ENCODE measurements at places on chromosomes 12 and 14.

DNA sequence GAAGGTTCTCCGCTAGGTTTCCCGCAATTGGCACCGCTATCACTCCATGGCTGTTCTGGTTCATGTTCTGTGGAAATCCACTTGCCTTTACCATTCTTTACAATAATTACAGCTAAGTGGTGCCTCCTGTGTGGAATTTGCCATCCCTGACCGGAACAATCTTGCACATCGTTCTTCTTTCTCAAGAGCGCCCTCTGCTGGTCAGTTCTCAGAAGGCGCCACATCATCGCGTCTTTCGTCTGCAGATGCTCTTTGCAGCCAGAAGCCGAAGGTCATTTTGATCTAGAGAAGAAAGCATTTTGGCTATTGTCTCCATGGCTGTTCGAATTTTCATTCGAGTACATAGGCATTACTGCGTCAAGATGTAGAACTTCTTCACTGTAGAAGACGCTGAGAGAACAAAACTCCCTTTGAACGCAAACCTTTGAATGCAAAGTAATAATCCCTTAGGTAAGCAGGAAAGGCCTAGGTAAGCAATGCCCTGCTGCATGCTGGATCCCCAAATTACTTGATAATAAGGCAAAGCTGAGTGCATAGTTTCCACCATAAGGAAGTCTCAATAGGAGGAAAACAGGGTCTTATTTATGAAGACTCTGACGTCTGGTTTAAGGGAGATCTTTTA is 10.1 kb upstream of the RTRAF start:
- H3K27me3 ChIP-seq, result no peaks in the 10 kb centered on the region
- H3K27ac ChIP-seq, result no peak overlapping the region
- H3K36me3 ChIP-seq, result no peaks in the 10 kb centered on the region

- peaks cover 16% of the 10 kb centered on the region for H3K36me3 ChIP-seq
- H3K4me3 ChIP-seq, result no peak overlapping the region
- H3K27me3 ChIP-seq, result no peaks in the 10 kb centered on the region
- no peak for DNase-seq
- no peak overlapping the region for H3K27ac ChIP-seq
These were observed 12.4 kb downstream of the ATF7 start for GRCh38 chr12:53613821-53614220.

GRCh38 chr12:40104461-40105264 is 1.2 kb downstream of the SLC2A13 start:
- H3K27me3 ChIP-seq, result peaks cover 11% of the 10 kb centered on the region
- peaks cover 2% of the 10 kb centered on the region for H3K36me3 ChIP-seq
- H3K27ac ChIP-seq, result peak overlapping the region; percentile 51
- H3K4me3 ChIP-seq, result peak overlapping the region; percentile 76

DNA sequence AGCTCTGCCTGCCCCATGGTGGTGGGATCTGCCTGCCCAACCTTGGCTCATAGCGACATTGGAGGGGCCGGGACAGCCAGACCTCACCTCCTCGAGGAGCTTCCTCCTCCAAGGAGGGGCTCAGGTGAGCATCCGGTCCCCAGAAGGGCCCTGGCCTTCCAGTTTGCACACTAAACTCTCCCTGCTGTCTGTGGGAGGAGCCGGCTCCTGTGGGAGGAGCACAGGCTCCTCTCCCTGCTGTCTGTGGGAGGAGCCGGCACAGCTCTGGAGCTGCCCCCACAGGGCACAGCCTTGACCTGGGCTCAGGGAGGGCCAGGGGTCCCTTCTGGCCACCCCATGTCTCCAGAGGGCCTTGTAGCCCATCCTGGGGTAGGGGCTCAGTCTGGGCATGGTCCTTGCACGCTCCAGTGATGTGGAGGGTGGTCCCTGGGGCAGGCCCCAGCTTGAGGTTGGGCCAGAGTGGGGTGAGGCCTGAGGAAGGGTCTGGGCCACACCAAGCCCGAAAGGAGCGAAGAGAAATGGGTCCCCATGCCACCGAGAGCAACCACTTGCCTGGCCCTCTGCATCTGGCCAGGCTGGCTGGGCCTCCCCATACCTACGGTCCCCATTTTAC is 147.5 kb upstream of the C14orf180 start:
- H3K4me1 ChIP-seq, result no peaks in the 10 kb centered on the region
- H3K4me3 ChIP-seq, result no peak overlapping the region
- no peaks in the 10 kb centered on the region for H3K27me3 ChIP-seq
- peak; percentile 15 for DNase-seq

- H3K27ac ChIP-seq, result no peak overlapping the region
- H3K27me3 ChIP-seq, result no peaks in the 10 kb centered on the region
- H3K4me3 ChIP-seq, result no peak overlapping the region
- H3K4me1 ChIP-seq, result peaks cover 44% of the 10 kb centered on the region
- DNase-seq, result no peak
- H3K36me3 ChIP-seq, result no peaks in the 10 kb centered on the region
These were observed 68.7 kb upstream of the KRAS start for GRCh38 chr12:25319233-25319984.

DNA sequence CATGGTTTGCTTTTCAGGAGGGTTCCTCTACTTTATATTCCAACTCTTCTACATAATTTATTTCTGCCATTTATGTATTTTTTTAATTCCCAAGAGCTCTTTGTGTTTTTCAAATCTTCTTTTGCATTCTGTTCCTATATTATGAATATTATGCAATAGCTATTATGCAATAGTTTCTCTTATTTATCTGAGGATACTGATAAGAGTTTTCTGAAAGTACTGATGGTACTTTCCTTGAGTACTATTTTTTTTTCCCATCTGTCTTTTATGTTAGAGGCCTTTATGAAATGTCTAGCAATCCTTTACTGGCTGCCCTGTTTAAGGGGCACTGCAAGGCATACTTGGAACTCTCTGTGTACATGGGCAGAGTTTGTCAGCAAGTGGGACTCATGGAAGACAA is 93.4 kb downstream of the SLC41A2 start:
- H3K4me1 ChIP-seq, result peaks cover 15% of the 10 kb centered on the region
- no peak overlapping the region for H3K4me3 ChIP-seq
- H3K27me3 ChIP-seq, result peaks cover 14% of the 10 kb centered on the region
- DNase-seq, result no peak
- H3K27ac ChIP-seq, result no peak overlapping the region
